Mucosa of gallbladder (tissue), 1 donor: ENCODE measurements at places on chromosomes 11 and 22.

- DNase-seq, result no peak
Observed at GRCh38 chr11:6682591-6682935, 577 bp downstream of the MRPL17 start.

GRCh38 chr11:27698872-27699241 is 1.4 kb downstream of the BDNF start:
- DNase-seq, result peak; percentile 68

DNA sequence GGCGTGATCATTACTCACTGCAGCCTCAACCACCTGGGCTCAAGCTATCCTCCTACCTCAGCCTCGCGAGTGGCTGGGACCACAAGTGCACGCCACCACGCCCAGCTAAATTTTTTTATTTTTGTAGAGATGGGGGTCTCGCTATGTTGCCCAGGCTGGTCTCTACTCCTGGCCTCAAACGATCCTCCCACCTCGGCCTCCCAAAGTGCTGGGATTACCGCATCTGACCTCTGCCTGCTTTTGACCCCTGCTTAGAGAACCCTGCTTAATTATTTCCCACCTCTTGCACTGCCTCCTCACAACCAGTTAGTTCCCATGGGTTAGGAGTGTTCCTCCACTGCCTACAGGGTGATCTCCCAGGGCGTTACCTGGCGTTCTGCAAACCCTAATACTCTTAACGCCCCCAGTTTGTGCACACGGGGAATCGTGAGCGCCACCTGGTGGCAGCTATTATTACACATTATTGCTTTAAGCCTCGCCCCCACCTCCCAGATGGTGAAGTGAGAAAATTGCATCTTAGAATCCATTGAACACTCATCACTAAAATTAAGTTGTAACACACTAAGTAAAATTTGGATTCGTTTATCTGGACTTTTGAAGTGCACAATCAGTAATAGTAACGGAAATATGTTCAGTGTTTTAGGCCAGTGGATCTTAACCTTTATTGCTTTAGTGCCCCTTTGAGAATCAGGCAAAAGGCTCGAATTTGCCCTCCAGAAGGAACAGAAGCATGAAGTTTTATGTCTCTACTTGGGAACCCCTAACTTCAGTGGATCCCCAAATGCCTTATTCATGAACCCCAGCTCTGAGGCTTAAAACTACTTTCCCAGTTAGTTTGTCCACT is 61.4 kb upstream of the ASPHD2 start:
- peak; percentile 16 for DNase-seq

DNA sequence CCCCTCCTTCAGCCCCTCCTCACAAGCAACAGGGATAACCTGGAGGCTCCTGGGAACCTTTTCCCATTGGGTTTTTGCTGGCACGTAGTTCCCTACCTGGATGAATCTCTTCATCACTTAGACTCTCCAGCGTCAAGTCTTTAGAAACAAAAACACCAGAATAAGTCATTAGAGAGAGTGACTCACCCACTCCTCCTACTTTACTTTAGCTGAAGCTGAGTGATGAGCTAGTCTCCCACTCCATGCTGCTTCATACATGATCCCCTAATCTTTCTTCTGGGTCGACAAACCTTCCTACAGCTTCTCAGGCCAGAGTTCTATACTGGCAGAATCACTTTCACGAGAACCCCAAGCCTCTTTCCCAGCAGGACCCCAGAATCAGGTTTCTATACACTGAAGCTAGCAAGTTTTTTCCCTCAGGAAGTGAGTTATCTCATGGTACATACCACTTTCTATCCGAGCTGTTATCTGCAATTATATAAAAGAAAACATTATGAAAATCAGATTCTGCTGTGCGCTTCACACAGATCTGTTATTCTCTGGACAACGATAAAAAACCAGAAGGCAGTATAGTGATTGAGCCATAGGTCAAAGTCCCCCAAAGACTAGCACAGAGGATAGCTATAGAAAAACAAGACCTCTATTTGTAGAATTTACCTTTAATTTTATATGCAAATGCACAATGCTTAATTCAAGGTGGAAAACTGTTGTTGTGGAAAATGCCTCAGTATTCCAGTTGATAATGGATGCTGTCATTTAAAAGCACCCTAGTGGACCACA is 18.7 kb downstream of the DRICH1 start:
- no peak for DNase-seq

GRCh38 chr22:31185056-31185455 is 25.1 kb downstream of the RNF185 start:
- no peak for DNase-seq
